ENCODE measurements at places on chromosomes 3 and 15.

GRCh38 chr15:83694015-83694414, 40.1 kb downstream of the ADAMTSL3 start:
- no peak for DNase-seq

- DNase-seq = no peak
Observed at GRCh38 chr3:193822492-193823212, 229.6 kb downstream of the OPA1 start.

GRCh38 chr15:66936109-66936860, 129.1 kb upstream of the SMAD3 start:
- no peak for DNase-seq

GRCh38 chr15:82951472-82952157, 905 bp downstream of the HOMER2 start:
- no peak for DNase-seq

DNA sequence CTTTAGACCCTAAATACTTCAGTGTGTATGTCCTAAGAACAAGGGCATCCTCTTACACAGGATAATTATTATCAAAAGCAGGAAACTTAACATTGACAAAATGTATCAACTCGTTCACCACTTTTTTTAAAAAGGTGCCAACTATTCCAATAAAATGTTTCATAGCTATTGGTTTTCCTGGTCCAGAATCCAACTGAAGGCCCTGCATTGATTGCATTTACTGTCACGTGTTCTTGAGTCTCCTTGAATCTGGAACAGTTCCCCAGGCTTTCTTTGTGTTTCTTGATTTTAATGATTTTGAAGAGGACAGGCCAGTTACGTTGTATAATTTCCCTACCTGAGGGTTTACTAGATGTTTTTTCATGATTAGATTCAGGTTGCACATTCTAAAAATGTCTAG, 94.6 kb upstream of the ARHGEF3 start:
- no peak for DNase-seq

DNA sequence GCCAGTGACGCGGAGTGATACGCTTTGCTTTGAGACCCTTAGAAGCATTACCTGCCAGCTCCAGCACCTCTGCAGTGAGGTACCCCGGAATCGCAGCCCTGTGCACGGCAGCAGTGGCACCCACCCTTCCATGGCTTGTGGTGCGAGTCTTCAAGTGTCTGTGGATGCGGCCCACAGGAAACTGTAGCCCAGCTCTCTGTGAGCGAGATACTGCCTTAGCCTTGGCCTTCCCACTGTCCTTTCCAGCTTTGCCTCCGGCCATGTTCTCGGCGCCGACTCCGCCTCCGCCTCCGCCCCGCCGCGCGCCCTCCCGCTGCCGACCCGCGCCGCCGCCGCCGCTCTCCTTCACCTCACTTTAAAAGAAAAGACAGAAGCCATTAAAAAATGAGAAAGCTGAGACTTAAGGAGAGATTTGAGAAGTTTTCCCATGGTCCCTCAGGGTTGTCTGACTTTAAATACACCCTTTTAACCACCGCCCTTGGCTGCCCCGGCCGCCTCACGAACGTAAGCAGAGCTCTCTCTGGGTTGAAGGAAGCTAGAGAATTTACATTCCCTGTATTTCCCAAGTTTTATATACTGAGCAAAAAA, 78.5 kb upstream of the FAM174B start:
- no peak for DNase-seq

DNA sequence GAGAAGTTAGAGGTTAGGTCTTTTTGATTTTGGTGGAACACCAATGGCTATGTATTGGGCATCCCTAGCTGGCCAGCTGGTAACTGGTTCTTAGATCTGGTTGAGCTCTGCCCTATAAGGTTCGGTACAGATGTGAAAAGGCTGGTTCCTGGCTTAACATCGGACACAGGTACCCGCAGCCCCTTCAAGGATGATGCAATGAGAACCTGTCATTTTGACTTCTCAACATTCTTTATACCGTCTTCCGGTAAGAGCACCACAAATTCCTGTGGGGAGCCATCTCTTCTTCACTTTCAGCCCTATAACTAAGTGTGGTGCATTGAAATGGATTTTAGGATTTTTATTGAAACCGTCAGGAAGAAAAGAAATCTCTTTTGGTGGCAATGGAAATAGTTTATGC, 222.8 kb downstream of the ADAMTS9 start:
- no peak for DNase-seq

DNA sequence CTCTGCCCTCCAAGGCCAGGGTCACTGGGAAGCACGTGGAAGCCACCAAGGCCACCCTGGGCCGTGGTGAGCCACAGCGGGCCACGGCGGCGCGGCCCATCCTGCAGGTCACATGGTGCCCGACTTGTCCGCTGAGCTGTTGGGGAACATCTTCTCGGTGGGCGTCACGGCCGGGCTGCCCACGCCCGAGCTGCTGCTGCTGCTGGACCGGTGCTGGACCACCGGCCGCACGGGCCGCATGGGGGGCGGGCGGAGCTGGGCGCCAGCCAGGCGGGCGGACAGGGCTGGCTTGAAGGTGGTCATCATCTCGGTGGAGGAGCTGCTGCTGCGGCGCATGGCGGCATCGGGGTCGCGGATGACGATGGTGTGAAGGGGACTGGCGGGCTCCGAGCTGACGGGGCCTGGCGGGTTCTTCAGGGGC, 22.1 kb upstream of the RAD18 start:
- no peak for DNase-seq

GRCh38 chr3:86990734-86991481, at the start of gene VGLL3:
TSS of gene VGLL3 (minus strand) at chr3:86991149. CDS start at chr3:86990743, 406 bp downstream.
- no peak for DNase-seq

- no peak for DNase-seq
Observed at GRCh38 chr3:127403795-127404194, 115.9 kb upstream of the PRR20G start.

DNA sequence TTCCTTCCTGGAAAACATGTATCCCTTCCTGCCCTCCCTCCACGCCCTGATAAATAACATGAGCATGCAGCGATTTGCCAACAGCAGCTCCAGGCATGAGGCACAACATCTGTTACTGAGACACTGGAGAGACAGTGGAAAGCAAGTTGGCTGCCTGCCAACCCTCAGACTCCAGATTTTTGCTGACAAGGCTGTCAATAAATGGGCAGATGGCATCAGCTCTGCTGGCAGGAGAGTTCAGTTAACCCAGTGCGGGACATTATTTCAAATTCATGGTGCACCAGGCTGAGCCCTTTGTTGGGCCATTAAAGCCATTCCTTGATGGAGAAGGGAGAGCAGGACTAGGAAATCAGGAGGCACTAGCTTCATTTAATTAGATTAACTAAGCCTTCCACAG, 293.3 kb downstream of the MEX3B start:
- no peak for DNase-seq
